ENCODE measurements at places on chromosomes 12 and 14.

DNA sequence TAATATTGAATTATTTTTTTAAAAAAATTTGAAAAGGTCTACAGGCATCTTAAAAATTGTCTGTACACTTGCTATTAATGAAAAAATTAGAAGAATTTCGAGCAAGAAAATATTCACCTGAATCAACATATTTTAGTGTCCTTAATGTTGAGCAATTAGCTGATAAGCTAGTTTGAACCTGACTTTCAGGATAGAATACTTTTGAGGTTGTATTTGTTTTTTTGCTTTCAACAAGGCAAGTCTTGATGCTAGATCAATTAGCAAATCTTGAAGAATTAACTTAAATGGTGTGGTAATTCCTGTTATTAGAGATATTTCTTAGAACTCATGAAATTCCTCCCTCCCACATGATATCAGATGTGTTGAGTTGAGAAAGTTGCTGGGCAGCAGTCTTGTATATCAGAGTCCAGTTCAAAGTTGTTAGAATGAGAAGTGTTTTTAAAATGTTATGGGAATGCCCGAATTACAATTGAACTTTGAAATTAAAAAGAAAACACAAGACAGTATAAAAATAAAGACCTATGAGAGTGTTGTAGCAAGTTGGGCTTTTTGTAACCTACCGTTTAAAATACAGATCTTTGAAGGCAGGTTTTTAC, 119.2 kb downstream of the TRMT5 start:
- no peak for DNase-seq

- DNase-seq: peak; percentile 45
Measured at GRCh38 chr14:68794130-68794850, 1.4 kb upstream of the ZFP36L1 start.

GRCh38 chr14:33755358-33755757, 195.5 kb downstream of the EGLN3 start:
- DNase-seq: no peak

GRCh38 chr12:48029491-48030172, 25.4 kb upstream of the COL2A1 start:
- DNase-seq: no peak

- DNase-seq: no peak
Measured at GRCh38 chr12:124028555-124028925, 55.5 kb downstream of the ZNF664 start.

Measured in D341Med (cell line).